ENCODE measurements at places on chromosomes 1 and 21.

DNA sequence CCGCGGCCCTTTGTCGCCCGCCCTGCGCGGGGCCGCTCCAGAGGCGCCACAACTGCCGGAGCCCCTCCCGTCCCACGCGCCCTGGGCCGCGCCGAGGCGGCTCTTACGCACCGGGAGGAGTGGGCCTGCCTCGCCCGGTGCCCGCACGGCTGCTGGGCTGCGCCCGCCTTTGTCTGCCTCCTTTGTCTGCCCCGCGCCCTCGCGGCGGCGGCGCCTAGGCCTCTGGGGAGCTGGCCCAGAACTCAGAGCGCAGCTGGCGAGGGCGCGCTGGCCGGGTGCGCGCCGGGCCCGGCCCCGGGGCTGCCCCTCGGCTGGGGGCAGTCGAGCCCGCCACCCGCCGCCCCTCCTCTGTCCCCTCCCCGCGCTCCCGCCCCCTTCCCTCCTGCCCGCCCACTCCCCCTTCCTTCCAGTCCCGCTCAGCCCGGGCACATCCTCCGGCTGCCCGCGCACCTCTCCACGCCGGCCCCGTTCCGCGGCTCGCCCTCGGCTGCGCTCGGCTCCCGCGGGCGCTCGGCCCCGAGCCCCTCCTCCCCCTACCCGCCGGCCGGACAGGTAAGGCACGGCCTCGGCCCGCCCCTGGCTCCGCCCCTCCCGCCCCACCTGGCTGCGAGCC is at the start of gene DRAXIN:
TSS of gene DRAXIN (plus strand) at position 409 of the 613 bp plus-strand sequence. CDS start 14,549 bp downstream, outside the sequence.
- no peak for DNase-seq

GRCh38 chr1:208533746-208534598 is 289.8 kb upstream of the PLXNA2 start:
- no peak for DNase-seq

- DNase-seq, result no peak
These were observed 660 bp downstream of the CD1C start for GRCh38 chr1:158290321-158290844.

- no peak for DNase-seq
These were observed 6.1 kb upstream of the PHLDA3 start for GRCh38 chr1:201475130-201475529.

GRCh38 chr1:39988618-39989343 is 33.8 kb downstream of the MFSD2A start:
- DNase-seq, result no peak

GRCh38 chr1:59318271-59318860 is 21.5 kb downstream of the FGGY start:
- DNase-seq, result no peak

DNA sequence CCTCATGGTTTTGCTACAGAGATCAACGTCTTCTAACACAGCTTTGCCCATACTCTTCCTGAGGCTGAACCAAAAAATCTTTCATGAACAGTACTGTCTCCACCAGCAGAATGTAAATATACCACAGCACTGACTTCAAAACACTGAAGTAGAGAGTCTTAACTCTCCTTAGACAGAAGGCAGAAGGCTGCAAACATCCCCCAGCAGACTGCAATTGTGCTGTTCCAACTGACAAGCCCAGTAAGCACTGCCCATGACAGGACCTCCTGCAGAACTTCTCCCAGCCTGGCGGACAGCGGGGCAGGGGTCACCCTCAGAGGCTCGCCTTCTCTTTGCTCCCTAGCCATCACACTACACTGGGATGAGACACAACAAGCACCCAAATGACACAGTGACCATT is 218.7 kb downstream of the RERE start:
- DNase-seq, result no peak

DNA sequence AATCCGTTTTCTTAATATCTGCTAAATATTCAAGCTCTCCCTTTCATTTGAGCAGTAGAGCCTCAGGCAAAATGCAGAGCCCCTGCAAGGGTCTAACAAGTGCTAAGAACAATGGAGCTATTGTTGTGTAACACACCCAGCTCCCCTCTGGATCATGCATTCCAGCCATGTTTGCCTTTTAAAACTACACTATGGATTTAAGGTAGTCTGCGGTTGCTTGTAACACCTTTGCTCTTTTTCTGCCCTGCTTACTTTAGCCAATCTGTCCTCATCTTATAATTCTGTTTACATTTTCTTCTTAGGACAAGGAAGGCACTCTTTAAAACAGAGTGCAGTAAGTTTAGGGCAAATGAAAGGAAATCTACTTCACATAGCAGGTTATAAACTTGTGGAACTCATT is 60.0 kb upstream of the C1orf105 start:
- DNase-seq, result no peak

DNA sequence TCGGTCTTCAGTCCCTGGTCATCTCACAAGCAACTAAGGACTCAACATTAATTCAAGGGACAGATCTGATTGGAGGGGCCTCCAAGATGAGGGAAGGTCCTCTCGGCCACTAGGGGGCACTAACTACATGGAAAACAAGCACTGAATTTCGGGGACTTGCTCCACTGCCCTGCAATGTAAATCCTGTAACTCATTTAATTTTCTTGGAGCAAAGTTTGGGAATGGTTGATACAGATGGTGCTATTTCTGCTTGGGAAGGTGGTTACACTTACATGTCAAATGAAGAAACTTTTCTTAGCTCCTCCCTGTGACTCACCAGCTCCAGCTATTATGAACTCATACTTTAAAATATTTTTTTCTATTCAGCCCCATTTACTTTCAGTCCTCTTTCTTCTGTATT is 97.4 kb upstream of the KCNJ15 start:
- peak; percentile 72 for DNase-seq

GRCh38 chr1:228085287-228085951 is 2.9 kb downstream of the ARF1 start:
- no peak for DNase-seq

DNA sequence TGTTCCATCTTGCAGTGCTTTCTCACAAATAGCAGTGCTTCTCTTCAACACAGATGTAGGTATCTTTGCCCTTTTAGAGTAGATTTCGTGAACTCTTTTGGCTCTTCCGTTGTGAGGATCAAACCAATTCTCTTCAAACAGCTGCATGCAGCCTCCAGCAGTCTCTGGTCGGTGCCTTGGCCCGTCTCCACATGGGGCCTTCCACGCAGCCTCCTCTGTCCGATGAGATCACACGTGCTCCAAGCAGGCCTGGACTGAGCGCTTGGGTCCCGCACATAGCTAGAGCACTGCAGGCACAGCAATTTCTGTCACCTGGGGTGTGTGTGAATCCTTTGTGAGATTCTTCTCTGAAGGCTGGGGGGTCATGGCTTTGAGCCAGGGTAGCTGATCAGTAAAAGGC is 82.8 kb upstream of the KCNE2 start:
- DNase-seq, result no peak

GRCh38 chr1:28087614-28088167 is 719 bp downstream of the EYA3 start:
- DNase-seq, result no peak

DNA sequence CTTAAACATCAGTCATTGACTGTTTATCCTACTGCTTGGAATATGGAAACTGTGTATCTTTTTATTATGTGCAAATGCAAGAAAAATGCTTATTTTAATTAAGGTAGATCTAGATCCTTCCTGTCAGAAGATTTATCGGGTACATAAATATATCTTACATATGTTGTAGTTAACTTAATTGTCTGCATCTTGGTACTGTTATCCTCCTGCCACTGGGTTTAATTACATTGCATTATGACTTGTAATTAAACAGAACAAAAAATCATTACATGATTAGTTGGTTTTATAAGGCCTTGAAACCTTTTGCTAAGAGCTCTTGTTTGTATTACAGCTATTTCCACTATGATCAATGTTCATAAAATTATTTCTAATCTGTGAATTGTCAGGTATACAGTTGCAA is 211.2 kb downstream of the PTGER3 start:
- no peak for DNase-seq

DNA sequence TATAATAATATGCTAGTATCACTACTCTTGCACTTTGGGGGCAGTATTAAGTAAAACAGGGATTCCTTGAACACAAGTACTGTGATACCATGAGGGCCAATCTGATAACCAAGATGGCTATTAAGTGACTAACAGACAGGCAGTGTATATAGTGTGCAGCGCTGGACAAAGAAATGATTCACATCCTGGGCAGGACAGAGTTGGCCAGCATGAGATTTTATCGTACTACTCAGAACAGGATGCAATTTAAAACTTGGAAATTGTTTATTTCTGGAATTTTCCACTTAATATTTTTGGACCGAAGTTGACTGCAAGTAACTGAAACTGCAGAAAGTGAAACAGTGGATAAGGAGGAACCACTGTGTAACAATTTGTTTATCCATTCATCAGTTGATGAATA is 74.6 kb downstream of the DNTTIP2 start:
- no peak for DNase-seq

DNA sequence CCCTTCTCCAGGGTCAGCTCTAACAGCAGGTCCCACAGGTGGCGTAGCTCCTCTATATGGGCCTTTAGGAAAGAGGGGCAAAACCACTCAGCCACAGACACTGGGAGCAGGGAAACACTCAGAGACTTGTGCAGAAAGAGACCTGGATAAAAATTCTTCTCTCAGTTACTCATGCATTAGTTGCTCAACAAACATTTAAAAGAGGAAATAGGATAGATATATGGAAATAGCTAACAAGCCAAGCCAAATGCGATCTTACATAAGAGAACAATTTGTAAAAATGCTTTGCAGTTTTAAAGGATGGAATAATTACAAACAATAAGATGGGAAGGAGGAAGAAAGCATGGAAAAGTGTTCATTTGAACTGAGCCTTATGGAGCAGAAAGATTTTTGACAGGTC is 4.9 kb downstream of the SPTA1 start:
- no peak for DNase-seq

- no peak for DNase-seq
These were observed 14.0 kb downstream of the TGFBR3 start for GRCh38 chr1:91872000-91872399.

DNA sequence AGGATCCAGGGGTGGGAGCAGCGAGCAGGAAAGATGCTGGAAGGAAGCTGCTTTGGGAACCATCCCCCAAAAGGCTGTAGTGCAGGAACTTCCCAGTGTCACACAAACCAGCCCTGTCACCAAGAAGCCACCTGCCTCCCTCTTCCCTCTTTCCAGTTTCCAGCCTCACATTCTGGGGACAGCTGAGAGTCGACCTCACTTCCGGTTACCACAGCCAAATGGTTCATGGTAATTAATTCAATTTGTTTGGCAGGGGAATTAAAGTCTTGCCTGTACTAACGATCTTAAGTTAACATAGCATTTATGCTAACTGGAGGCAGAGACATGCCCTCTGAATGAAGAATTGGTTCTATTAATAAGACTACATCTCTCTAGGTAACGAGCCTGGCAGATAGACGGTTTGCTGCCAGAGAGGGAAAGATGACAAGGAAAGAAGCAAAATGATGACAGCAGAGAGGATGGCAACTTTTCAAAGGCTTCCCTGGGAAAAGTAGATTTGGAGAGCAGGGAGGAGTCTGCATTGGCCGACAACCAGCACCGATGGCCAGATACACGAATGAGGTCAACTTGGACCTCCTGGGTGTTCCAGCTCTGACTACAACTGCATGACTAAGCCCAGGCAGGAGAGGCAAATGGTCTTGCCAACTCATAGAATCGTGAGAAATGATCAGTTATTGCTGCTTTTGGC is 64.1 kb downstream of the TMCO4 start:
- peak; percentile 74 for DNase-seq

DNA sequence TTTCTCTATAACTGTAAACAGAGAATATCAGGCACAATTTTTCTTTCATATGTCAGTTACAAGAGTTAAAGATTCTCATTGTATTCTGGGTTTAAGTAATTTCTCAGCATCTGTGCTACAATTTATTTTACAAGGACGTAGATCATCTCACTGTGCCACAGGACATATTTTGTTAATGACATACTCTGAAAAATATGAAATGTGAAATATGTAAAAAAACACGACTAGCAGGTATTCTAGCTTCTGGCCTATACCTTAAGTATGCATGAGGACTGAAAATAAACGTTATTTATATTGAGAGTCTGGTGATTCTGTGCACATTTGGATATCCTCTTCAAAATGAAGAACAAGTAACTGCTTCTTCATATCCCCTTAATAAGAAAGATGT is 308.8 kb downstream of the BRINP3 start:
- no peak for DNase-seq

DNA sequence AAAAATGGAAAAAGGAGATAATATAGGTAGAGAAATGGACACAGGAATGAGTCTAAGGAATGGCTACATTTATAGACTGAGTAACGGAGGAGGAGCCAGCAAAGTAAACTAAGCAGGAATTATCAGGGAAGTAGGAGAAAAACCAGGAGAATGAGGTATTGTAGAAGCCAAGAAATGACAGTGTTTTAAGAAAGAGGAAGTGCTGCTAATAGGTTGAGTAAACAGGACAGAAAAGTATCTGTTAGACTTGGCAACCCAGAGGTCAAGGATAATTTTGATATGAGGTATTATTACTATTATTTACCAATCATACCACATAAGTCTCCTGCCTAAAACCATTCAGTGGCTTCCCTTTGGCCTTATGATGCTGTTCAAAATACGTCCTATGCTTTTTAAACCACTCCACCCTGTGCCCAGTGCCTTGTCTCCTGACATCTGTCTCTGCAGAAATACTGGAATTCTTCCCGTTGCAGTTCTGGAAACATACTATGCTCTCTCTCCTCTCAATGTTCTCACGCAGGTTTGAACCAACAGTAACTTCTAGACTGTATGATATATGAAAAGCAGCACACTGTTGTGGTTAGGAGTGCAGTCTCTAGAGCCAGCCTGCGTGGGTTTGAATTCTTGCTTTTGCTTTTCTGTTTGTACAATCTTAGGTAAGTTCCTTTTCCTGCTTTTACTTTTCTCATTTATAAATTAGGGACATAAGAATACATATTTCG is 24.6 kb upstream of the NEK7 start:
- no peak for DNase-seq

GRCh38 chr1:19311503-19311930 is 427 bp downstream of the AKR7A2 start:
- peak; percentile 21 for DNase-seq

DNA sequence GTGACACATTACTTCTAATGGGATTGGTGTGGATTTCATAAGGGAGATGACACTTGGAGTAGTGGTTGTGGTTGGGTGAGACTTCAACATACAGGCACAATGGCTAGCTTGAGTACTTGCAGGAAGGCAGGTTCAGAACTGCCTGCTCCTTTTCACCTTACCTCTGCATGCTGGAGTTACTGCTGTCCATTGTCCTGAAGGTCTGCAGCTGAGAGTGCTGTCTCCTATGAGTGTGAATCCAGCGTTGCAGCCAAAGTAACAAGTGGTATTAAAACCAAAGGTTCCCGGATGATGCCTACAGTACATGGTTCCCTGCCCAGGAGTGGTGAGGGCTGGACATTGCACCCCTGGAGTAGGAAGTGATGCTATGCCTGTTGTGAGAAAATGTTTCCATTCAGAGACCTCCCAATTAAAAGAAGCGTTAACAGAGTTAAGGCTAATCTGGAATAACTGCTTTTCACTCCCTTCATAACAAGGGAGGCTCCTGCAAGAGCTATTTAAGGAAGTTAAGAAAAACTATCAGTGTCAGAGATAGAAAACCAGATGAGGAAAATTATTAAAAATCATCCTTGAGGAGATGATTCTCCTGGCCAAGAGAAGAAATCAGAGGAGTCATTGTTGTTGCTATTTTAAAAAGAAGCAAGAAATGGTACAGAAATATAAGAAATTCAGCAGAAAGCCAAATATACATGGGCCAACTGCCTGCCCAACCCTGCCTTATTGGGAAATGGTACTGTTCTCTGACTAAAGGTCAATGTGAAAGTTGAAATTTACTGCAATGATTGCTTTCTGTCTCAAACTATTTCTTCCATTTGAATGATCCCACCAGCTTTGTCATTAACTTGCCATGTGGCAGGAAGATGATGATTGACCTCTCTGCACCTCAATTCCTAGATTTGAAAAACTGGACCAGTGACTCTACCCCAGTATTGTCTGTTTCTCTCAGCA is 9.8 kb upstream of the F5 start:
- no peak for DNase-seq

GRCh38 chr1:50615036-50615750 is 191.9 kb upstream of the DMRTA2 start:
- no peak for DNase-seq

All from posterior cingulate gyrus (tissue), 11 donors.